Left renal pelvis (tissue), 4 donors: ENCODE measurements at places on chromosomes 7 and 10. TPM values are rescaled to one million over a fixed set of nuclear protein-coding genes. Genes with fewer than 3 reads are reported as not detected.

GRCh38 chr7:41811941-41812340 is 109.1 kb upstream of the INHBA start:
- no peak for DNase-seq

- DNase-seq: no peak
Observed at GRCh38 chr7:3884543-3884942, 583.5 kb downstream of the SDK1 start.

DNA sequence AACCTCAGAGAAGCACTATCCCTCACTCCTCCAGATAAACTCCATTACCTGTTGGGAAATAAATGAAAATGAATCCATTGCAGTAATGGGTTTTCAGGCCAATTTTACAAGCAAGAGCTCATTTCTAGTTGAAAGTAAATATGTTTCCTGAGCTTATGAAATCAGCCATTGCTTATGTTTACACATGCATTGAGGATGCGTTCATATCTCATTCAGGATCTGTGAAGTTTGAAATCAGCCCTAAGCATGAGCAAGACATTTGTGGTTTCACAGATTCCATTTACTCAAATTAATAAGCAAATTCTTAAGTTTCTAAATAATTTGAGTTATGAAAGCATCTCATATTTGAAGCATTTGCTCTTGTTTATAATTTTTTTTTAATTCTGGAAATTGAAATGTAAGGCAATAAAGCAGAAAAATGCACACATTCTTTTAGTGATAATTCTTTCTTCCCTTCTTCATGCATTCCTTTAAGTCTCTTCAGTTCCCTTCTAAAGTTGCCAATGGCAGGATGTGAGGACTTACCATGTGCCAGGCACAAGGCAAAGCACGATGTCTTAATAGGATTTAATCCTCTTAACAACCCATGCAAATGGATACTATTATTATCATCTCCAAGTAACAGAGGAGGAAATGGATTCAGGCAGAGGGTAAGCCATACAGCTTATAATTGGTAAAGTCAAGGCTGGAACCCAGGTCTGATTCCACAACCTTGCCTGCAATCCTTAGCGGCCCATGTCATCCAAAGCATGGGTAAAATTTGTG is 35.0 kb upstream of the CTTNBP2 start:
- DNase-seq: no peak

DNA sequence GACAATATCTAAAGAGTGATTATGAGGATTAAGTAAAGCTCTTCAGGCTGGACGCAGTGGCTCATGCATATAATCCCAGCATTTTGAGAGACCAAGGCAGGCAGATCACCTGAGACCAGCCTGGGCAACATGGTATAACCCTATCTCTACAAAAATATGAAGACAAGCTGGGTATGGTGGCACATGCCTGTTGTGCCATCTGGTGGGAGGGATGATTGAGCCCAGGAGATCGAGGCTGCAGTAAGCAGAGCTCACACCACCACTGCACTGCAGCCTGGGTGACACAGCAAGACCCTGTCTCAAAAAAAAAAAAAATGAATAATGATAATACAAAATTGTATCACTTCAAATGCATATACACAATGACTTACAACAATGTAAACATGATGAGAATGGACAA is 195.6 kb upstream of the AUTS2 start:
- DNase-seq: no peak

DNA sequence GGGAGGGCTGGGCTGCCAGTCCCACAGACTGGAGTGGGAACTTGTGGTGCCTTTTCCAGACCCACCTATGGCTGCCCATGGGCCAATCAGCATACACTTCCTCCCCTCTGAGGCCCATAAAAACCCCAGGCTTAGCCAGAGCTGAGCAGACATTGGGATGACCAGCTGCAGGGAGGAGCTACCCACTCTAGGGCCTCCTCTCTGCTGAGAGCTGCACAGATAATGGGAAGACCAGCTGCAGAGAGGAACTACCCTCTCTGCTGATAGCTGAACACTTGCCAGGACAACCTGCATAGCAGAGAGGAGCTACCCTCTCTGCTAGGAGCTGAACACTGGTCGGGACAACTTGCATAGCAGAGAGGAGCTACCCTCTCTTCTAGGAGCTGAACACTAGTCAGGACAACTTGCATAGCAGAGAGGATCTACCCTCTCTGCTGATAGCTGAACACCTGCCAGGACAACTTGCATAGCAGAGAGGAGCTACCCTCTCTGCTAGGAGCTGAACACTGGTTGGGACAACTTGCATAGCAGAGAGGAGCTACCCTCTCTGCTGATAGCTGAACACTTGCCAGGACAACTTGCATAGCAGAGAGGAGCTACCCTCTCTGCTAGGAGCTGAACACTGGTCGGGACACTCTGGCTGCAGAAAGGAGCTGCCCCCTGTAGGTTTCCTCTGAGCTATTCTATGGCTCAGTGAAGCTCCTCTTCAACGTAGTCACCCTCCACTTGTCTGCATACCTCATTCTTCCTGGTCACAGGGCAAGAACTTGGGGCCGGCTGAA is 88.3 kb upstream of the CACUL1 start:
- DNase-seq: no peak

GRCh38 chr10:123624086-123624485 is 42.1 kb upstream of the GPR26 start:
- no peak for DNase-seq

GRCh38 chr10:80168679-80169380 is 36.3 kb downstream of the PLAC9 start:
- DNase-seq: no peak

GRCh38 chr10:7407368-7408290 is 3.2 kb downstream of the SFMBT2 start:
- peak; percentile 50 for DNase-seq

DNA sequence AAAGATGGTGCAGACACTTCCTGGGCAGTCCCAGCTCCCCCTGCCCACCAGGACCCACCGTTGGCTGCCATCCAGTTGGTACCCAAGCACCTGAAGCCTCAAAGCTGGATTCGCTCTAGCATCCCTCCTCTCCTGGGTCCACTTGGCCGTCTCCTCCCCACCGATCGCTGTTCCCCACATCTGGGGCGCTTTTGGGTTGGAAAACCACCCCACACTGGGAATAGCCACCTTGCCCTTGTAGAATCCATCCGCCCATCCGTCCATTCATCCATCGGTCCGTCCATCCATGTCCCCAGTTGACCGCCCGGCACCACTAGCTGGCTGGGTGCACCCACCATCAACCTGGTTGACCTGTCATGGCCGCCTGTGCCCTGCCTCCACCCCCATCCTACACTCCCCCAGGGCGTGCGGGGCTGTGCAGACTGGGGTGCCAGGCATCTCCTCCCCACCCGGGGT is 14.5 kb upstream of the LIMK1 start:
- DNase-seq: no peak

GRCh38 chr10:86867149-86867548 is 90.3 kb downstream of the MMRN2 start:
- no peak for DNase-seq

GRCh38 chr7:139232904-139233303 is 1.9 kb downstream of the UBN2 start:
- DNase-seq: no peak

- DNase-seq: no peak
Observed at GRCh38 chr7:146000882-146001281, 115.7 kb upstream of the CNTNAP2 start.

- peak; percentile 75 for DNase-seq
Observed at GRCh38 chr7:47818796-47819606, 129.3 kb downstream of the PKD1L1 start.

GRCh38 chr7:37028909-37029440 is 304.7 kb upstream of the AOAH start:
- no peak for DNase-seq

DNA sequence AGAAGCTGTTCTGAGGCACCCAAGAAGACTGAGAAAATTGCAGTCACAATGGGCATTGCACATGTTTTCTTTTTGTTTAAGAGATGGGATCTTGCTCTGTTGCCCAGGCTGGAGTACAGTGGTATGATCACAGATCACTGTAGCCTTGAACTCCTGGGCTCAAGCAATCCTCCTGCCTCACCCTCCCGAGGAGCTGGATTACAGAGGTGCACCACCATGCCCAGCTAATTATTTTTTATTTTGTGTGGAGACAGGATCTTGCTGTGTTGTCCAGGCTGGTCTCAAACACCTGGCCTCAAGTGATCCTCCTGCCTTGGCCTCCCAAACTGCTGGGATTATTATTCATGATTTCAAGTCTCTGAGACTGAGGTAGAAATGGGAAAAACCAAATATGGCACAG is 168.7 kb downstream of the PIP4K2A start:
- no peak for DNase-seq

DNA sequence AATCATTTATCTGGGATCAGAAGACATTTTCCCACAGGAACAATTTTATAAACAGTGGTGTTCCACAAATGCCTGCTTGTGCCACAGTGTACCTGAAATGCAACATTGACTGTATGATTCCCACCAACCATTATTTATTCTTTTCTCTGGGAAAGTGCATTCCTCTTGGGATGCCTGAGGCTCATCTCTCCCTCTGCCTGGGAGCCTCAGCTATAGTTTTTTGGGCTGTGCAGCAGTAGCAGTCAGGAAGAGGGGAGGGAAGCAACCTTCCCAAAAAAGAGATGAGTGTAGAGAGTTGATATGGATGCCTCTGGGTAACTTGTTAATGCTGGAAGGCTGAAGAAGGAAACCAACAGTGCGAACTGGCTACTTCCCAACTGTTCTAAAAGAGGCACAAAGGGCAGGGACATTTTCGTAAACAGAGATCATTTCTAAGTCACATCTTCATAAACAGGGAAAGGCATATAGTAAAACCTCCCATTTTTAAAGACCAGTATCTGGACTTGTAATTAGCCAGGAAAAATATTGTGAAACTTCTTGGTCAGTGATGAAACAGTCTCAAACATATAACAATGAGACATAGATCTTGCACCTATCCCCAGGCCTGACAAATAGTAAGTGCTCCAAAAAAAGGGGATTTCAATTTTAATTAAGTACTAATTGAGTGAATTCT is 1.4 kb upstream of the CALD1 start:
- no peak for DNase-seq

GRCh38 chr10:114613237-114613979 is 44.7 kb downstream of the ABLIM1 start:
- DNase-seq: no peak

- no peak for DNase-seq
Observed at GRCh38 chr7:94374231-94374630, 20.5 kb upstream of the COL1A2 start.

- no peak for DNase-seq
Observed at GRCh38 chr7:27585781-27586447, 76.8 kb downstream of the HIBADH start.

- no peak for DNase-seq
Observed at GRCh38 chr7:2247141-2247995, 5.3 kb downstream of the NUDT1 start.

Gene HDAC9
- polyA plus RNA-seq: 8.4 TPM

Gene PILRA
- polyA plus RNA-seq: 4.1 TPM

Gene EPO
- not detected for polyA plus RNA-seq

Gene UBN2
- polyA plus RNA-seq: 11.6 TPM

Gene TWIST1
- polyA plus RNA-seq: 10.4 TPM

Gene CPA2
- 0.34 TPM for polyA plus RNA-seq

Gene SLC26A5
- polyA plus RNA-seq: 0.22 TPM

Gene TES
- polyA plus RNA-seq: 79.3 TPM

Gene SLC16A9
- 9.1 TPM for polyA plus RNA-seq

Gene SLC13A4
- polyA plus RNA-seq: 1.1 TPM

Gene SPACDR
- polyA plus RNA-seq: 1.6 TPM

Gene LEP
- 0.36 TPM for polyA plus RNA-seq
